Tongue (tissue), 3 donors: ENCODE measurements at places on chromosomes 6 and 20. TPM values are rescaled to one million over a fixed set of nuclear protein-coding genes. Genes with fewer than 3 reads are reported as not detected.
A peak's percentile ranks its signal among the peaks of the same experiment; 100 is the strongest.

The VNN1 gene
- total RNA-seq: 0.31 TPM

The GPX5 gene
- total RNA-seq: not detected

The BMP2 gene
- total RNA-seq: 11.8 TPM

The PTK7 gene
- 67.8 TPM for total RNA-seq

The SERPINB6 gene
- total RNA-seq: 89.5 TPM

The DCDC2 gene
- total RNA-seq: 0.21 TPM

The WFDC10B gene
- not detected for total RNA-seq

The SLCO4A1 gene
- total RNA-seq: 4.1 TPM

The MPIG6B gene
- not detected for total RNA-seq

The HLA-DRA gene
- 43.7 TPM for total RNA-seq

- DNase-seq: no peak
Measured at GRCh38 chr6:37177077-37177934, 7.4 kb downstream of the PIM1 start.

GRCh38 chr6:123439371-123439770 lies 197.4 kb downstream of the TRDN start:
- no peak for DNase-seq

DNA sequence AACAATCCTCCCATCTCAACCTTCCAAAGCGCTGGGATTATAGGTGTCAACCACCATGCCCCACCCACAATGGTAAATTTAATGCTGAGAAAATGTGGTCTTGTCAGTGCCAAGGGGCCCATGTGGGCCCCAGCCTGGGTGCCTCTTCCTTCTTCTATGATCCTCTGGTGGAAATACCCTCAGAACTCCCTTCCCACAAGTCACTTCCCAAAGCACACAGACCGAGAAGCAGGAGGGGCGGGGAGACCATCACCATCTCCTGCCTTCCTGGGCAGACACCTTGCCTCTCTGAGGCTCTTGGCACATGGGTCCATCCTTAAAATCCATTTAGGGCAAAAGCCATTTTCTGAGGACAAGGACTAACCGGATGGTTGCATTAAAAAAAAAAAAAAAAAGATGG lies 59.0 kb downstream of the NOL4L start:
- no peak for DNase-seq

GRCh38 chr6:45645302-45645701 lies 267.6 kb upstream of the SUPT3H start:
- no peak for DNase-seq

DNA sequence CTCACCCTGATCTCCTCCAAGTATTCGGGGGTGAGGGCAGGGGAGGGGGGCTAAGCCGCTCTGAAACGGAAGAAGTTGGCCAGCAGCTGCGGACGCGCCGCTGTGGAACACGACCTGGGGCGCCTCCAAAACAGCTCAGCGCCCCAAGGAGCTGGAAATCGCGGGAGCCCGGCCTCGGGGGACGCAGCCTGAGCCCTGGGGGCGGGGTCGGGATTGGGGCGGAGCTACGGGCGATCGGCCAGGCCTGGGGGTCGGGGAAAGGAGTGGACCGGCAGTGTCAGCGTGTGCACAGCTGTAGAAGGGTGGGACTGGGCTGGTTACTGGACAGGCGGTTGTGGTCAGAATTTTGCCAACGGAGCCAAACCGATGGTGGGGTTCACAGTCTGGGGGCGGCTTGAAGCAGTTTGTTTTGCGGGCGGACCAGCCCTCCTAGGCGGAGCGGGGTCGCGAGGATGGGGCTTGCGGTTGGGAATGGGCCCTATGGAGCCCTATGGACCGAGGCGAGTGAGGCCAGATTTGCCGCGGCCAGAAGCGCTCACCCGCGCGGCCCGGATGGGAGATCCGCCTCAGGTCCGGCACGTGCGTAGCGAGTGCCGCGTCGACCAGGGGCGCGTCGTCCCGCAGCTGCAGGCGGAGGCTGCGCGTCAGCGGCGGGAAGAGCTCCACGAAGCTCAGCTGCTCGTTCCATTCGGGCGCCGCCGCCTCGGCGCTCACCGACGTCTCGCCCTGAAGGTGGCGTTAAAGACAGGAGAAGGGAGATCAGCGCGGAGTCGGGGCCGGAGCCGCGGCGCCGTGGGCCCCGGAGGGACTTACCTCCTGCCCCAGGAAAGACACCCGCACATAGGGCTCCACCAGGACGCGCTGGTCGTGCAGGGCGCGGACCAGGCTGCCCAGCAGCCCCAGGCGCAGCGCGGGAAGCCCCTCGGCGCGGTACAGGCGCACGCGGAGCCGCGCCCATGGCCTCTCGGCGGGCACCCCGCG lies 14.3 kb upstream of the SPAG4 start:
- peak; percentile 89 for DNase-seq

DNA sequence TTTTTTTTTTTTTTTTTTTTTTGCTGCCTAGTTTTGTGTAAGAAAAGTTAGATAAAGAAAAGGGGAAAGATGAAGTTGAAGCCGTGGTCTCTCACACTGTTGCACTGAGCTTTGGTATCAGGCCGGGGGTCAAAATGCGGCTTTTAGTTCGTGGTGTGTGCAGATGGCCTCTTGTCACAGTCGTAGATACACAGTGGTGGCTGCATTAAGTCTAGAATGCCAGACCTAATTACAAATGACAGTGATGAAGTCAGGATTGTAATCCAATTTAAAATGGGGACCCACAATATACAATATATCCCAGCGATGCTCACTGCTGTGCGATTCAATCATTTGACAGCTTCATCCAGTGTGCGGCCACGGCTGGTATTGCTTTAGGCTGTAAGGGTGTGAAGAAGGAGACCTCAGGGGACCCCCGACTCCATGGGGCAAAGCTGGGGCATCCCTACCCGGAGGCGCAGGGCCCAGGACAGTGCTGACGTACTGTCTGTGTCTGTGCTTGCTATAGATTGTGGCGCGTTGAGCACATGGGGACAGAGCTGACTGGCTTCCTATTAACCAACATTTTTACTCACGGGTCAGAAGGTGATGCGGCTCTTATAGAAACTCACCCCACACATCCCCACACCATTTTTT lies 210.0 kb upstream of the SOX4 start:
- no peak for DNase-seq

DNA sequence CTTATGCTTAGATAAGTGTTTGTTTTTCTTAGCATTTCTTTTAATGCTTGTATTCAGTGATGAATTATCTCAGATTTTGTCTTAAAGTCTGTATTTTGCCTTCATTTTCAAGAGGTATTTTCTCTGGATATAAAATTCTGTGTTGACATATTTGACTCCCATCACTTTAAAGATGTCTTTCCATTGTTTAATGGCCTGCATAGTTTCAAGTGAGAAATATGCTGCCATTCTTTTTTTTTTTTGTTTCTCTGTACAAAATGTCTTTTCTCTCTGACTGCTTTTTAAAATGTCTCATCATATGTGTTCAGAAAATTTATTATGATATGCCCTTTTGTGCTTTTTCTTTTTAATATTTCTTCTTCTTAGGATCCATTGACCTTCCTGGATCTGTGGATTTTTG lies 578.0 kb upstream of the NOX3 start:
- DNase-seq: no peak

DNA sequence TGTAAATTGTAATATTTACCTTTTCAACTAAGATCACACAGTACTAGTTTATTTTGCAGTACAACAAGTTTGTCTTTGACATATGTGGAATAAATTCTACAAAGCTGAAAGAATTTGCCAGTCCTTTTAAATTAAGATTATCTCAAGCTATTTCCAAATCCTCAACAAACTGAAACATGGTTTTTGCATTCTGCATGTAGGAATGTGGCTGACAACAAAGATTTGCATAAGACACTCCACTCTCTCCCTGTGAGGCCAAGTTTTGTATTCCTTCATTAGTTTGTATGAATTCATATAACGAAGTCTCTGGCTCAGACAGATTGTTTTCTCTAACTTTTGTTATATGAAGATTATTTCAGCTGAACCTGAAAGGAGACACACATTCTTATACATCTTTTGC lies 124.1 kb upstream of the THEMIS start:
- DNase-seq: no peak

- no peak for DNase-seq
Measured at GRCh38 chr6:133542056-133542821, 301.1 kb downstream of the EYA4 start.

DNA sequence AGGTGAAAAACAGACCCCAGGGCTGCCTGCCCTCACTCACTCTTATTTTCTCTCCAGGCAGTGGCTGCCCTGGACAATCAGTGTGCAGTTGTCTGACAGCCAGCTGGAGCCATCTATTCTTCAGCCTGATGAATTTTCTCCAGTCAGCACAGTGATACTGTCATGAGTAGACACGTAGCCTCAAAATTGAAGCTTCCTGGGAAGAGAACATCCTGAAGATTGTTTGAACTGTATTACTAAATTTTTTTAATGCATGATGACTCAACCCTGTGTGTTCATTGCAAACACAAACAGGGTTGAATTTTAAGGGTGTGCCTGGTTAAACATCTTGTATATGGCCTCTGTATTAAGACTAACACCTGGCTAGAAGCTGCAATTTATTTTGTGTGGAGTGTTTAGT lies 49.8 kb upstream of the STXBP5 start:
- peak; percentile 25 for DNase-seq

DNA sequence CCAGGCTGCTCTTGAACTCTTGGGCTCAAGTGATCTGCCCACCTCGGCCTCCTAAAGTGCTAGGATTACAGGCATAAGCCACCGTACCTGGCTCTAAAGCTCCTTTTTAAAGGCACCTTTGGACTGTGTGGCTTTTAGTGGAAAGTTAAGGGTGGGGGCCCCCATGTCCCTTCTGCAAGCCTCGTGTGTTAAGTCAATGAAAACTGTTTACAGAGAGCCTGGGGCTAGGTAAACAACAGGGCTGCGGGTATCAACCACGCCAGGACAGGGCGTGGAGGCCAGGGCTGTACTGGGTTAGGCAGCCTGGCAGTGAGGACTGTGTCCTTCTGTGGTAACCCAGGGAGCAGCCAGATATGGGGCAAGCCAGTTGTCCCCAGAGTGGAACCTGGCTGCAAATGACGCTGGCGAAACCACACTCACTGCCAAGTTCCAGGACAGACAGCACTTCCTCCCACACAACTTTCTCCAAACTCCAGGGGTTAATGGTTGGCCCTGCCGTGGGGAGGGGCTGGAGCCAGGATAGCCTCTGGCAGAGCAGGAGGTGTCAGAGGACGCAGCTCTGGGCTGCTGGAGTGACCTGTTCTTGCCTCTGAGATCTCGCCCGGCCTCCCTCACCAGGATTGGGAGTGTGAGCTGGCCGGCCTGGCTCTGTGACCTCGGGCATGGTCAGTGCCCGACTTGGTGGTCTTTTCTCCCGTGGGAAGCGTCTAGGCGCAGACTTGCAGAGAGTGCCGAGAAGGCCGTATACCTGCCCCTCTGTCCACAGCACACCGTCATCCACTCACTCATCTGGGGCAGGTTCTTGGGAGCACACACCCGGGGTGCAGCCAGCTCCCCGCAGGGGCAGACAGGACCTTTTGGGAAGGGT lies 3.2 kb downstream of the SLC17A9 start:
- no peak for DNase-seq
